NCI-H510A (cell line): ENCODE measurements at places on chromosomes 6 and 20.
A peak's percentile ranks its signal among the peaks of the same experiment; 100 is the strongest.

- peak; percentile 65 for DNase-seq
Observed at GRCh38 chr6:138795809-138796603, at the start of gene ECT2L. Gene ECT2L (plus strand): TSS chr6:138796087. CDS start chr6:138813275, 17,188 bp downstream.

DNA sequence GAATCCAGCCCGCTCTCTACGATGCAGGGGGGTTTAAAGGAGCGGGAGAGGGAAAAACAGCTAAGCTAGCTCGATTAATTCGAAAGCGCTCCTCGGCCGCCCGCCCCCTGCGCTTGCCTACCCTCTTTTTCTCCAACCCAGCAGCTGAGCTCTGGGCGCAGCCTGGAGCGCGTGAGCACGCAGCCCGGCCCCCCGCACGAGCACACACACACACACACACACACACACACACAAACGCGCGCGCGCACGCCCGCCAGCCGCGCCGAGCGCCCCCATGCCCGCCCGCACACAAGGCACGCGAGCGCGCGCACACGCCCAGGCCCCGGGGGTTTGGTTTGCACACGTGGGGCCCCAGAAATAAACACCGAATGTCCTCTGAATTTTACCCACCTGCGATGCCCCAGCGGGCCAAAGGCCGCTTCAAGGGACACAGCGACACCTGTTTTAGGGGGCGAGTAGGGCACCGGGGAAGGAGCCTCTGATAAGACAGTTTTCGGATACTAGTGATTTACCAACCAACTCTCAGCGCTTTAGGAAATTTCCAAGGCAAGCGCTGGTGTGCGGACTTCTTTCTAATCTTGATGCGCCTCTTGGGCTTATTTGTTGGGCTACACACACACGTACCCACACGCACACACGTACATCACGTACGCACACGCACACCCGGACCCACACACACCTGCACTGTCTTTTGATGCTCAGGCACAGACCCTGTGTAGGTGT is 802 bp upstream of the NRN1 start:
- peak; percentile 11 for DNase-seq

DNA sequence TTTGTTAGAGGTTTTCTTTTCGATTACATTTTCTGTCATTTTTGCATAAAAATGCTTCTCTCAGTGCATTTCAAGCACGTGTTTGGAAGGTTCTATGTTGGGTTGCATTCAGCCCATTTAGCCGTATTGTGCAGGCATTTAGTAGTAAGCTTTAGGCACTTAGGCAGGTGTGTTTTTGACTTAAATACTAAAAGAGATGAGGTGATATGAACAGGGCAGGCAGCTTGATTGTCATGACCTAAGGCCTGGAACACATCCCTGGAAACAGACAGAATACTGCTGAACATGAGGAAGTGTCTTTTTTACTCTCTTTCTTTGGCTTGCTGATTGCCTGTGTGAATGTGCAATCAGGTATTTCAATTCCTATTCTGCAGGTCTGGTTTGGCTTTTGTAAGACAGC is 610.5 kb upstream of the MAN1A1 start:
- DNase-seq = no peak

- DNase-seq = no peak
Observed at GRCh38 chr6:140436023-140436811, 1061.8 kb upstream of the CITED2 start.

- DNase-seq = no peak
Observed at GRCh38 chr6:33790379-33790778, 1.4 kb upstream of the LEMD2 start.

DNA sequence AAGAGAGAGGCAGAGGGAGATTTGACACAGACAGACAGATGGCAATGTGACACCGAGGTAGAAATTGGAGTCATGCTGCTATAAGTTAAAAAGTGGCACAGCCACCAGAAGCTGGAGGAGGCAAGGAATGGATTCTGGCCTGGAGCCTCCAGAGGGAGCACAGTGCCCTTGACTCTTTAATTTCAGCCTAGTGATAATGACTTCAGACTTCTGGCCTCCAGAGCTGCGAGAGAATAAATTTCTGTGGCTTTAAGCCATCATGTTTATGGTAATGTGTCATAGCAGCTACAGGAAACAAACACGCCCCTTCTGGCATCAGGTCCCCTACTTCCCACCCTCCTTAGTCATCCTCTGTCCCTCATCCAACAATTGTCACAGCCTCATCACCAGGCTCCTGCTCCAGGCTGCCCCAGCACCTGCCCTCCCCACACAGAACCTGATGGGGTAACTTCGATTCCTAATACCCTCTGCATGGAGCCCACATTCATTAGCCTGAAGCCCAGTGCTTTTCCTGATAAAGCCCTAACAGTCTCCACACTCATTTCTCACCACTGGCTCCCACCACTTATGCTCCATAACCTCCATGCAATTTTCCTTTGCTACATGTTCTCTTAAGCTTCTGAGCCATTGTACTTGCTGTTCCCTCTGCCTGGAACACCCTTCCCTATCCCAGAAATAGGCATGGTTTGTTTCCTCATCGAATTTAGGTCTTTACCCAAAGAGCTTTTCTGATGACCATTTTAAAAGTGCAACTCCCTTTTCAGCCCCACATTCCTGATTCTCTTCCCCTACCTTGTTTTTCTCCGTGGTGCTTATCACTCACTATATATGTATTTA is 69.7 kb upstream of the TOX2 start:
- DNase-seq = no peak

- no peak for DNase-seq
Observed at GRCh38 chr6:150175586-150176151, 32.8 kb downstream of the PPP1R14C start.
